ELF-1 (cell line): ENCODE measurements at places on chromosomes 7 and 10.

GRCh38 chr7:143008007-143008901 lies 18.7 kb downstream of the OR9A2 start:
- peak; percentile 91 for DNase-seq

DNA sequence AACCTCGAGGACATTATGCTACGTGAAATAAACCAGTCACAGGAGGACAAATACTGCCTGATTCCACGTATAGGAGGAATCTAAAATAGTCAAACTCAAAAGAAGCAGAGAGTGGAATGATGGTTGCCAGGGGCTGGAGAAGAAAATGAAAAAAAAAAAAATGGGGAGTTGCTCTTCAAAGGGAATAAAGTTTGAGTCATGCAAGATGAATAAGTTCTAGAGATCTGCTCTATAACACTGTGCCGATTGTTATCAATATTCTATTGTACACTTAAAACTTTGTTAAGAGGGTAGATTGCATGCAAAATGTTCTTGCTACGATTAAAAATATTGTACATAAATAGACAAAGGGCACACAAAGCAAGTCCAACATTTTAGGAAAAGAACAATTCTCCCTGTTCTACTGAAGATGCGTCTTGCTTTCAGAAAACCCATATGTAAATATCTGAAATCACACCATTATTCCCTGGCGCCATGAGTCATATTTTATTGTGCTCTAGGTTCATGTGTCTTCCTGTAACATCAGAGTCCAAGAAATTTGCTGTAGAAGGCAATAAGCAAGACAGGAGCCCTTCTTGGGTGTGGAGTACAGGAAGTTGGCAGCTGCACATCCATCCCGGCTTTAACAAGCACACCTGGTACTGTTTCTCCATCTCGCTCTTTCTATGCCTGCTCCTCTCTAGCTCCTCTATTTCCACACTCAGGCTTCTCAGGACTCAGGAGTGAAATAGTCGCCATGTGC lies 145.9 kb downstream of the GFRA1 start:
- no peak for DNase-seq

- no peak for DNase-seq
These were observed 1.1 kb upstream of the STK32C start for GRCh38 chr10:132308587-132309470.

DNA sequence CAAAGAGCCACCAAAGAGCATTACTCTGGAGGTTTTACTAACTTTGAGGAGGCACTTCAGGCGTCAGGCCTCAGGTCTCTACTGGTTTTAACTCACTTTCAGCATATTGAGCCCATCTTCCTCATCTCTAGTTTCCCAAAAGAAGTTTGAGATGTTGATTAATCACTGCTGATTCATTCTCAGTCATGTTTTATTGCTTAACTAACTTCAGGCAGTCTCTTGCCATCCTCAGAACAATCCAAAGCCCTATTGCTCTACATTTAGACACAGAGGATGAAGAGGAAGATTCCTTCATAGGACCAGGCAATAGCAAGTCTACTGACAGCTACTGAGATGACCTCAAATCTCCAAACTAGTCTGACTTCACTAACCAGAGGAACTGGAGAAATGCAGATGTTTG lies 39.1 kb upstream of the BET1 start:
- no peak for DNase-seq

GRCh38 chr7:100568896-100569844 lies 4.5 kb downstream of the SAP25 start:
- peak; percentile 87 for DNase-seq

GRCh38 chr7:11195502-11195901 lies 221.8 kb downstream of the PHF14 start:
- peak; percentile 73 for DNase-seq

DNA sequence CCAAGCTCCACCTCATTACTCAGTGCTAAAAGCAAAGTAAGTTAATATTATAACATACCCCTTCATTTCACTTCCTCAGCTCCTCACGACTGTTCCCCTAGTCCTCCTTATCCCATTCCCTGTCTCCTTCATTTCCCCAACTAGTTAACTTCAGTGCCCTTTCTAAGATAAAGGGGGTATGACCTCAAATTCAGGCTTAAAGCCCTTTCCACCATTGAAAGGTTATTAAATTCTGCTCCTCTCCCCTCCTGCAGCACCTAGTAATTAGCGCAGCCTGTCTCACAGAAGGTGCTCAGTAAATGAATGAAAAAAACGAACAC lies 1.0 kb downstream of the CRPPA start:
- DNase-seq: no peak

DNA sequence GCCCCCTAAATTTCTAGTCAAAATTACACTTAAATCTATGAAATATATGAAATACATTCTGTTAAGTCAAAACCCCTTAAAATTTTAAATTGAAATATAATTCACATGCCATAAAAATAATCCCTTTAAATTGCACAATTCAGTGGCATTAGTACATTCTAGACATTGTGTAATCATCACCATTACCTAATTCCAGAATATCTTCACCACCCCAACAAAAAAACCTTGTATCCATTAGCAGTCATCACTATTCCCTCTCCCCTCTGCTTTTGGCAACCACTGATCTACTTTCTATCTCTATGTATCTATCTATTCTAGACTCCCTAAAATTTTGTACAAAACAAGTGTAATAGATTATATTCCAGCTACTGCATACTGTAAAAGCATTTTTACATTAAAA lies 261.2 kb downstream of the GLI3 start:
- DNase-seq: no peak

- no peak for DNase-seq
These were observed 18.8 kb downstream of the SORBS1 start for GRCh38 chr10:95542330-95542729.

DNA sequence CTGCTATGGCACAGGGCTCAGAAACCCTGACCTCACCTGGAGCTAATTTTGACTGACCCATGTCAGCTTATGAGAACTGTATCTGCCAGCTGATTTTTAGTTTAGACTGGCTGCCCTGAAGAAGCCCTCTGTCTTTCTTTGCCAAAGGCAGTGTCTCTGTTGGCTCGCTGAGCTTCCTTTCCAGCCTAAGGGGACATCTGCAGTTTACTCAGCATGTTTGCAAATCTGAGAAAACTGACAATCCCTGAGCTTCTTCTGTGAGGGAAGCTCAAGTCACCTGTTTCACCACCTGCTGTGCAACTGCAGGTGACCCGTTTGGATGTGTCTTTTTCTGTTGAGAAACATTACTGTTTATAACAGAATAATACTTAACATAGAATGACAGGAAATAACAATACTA lies 46.0 kb downstream of the PRKAR2B start:
- DNase-seq: peak; percentile 27

GRCh38 chr7:91013078-91013477 lies 251.2 kb upstream of the FZD1 start:
- DNase-seq: no peak

- no peak for DNase-seq
These were observed 314.4 kb downstream of the PTPRN2 start for GRCh38 chr7:158273138-158273651.

GRCh38 chr10:70666960-70667798 lies 5.1 kb upstream of the ADAMTS14 start:
- no peak for DNase-seq

GRCh38 chr10:9305018-9305655 lies 1250.6 kb downstream of the GATA3 start:
- DNase-seq: no peak

- DNase-seq: no peak
These were observed 160.6 kb downstream of the MAGI2 start for GRCh38 chr7:79292834-79293233.

- no peak for DNase-seq
These were observed 35.6 kb downstream of the FAM171A1 start for GRCh38 chr10:15335508-15335907.

DNA sequence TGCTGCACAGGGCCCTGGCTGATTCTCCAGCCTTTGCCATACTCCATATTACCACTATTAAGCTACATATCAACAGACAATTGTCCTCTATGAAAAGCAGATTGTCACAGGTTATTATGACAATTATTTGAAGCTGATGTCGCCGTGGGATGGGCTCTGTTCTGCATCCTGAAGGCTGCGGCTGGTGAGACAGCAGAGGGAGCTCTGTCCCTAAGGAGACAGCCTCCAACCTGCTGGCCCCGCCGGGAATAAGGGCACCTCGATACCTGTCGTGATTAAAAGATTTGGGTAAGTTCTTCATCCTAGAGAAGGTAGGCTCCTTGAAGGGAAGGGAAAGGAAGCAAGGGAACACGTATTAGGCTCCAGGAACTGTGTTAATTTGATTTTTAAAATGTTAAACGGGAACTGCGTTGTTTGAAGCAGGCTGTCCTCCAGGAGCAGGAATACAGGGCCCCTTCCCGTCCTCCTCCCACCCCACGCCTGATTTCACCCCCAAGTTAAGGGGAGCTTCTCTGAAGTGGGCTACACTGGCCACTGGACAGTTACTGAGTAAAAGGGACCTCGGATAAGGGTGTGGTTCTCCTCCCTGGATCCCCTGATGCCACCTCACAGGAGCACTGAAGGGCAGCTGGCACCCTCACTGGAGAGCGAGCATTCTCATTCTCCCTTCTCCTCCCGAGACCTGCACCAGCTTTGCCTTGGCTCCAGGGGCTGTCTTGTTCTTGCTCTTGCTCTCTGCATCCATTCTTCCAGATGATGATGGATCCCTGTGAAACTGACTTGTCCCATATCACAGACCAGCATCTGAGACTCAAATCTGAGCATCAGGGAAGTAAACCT lies 11.8 kb upstream of the TIAL1 start:
- DNase-seq: peak; percentile 42

DNA sequence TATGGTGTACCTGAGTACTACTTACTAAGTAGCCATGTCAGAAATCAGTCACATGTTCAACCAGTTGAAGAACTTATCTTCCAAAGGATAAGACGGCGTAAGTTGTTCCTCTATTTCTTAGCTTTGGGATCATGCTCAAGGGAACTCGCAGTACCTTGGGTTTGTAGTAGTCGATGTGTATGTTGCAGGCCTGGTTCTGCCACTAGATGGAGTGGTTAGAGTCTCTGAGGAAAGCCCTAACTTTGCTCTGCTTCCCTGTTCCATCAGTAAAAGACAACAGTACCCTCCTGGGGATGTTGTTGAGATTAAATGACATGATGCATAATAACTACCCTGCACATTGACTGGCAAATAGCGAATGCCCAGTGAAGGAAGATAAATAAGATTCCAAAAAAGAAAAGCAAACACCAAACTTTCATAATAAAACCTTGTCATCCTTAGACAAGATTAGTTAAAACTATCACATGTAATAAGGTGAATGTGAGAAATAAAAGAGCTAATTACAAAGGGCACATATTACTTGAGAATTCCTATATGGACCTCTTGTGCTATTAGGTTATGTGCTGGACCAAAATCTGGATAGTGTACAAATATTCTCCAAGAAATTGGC lies 165.9 kb downstream of the ABCA13 start:
- DNase-seq: peak; percentile 47

DNA sequence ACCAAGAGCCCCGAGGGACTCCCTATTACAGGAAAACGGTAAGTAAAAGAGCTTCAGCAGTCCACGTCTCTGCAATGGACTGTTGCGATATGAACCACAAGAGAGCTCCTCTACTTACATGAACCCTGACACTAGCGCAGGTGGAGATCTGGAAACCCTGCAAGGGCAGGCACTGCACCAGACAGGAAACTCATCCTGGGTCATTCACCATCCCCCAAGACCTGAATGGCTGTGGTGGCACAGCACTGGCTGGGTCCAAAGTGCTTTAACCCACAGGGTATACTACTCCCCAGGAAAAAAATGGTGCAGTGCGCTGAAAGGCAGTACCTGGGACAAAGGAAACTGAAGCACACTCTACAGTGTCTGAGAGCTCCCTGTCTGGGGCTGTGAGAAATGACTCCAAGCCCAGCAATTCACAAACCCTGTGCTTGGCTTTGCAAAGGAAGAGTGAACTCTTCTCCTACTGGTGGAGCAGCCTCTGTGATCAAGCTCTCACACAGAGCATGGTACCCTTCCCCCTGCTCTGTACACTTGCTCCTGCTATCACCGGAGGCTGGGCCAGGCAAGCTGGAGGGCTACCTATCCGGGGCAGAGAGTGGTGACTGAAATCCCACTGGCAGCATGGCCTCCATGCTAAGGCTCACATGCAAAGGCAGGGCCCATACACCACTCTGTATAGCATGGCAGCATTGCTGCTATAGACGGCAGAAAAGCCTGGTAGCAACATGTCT lies 44.9 kb downstream of the HIBADH start:
- no peak for DNase-seq

DNA sequence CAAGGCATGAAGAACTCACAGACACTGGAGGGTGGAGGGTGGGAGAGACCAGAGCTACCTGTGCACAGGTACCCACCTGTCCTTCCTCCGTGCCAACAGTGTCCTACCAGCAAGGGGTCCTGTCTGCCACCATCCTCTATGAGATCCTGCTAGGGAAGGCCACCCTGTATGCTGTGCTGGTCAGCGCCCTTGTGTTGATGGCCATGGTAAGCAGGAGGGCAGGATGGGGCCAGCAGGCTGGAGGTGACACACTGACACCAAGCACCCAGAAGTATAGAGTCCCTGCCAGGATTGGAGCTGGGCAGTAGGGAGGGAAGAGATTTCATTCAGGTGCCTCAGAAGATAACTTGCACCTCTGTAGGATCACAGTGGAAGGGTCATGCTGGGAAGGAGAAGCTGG lies 21.8 kb downstream of the PRSS2 start:
- DNase-seq: no peak

GRCh38 chr10:60043561-60044241 lies 137.3 kb upstream of the CCDC6 start:
- no peak for DNase-seq

GRCh38 chr7:134351424-134351823 lies 34.7 kb upstream of the SLC35B4 start:
- no peak for DNase-seq

GRCh38 chr10:63027531-63027930 lies 105.6 kb upstream of the NRBF2 start:
- DNase-seq: no peak

DNA sequence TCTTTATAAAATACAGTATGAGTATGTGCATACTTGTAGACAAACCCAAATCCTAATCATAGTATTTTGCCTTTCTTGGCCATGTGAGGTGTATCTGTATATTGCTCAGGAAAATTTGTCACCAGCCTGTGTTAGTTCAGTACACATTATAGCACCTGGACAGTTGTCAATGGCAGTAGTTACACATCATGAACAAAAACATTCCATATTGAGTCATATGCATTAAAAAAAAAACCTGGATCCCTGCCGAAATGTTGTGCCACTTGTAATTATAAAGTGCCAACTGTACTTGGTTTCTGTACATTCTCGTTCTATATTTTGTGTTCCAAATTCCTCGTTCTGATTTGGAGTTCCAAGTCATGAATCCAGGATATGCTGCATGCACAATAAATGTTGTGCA lies 410.4 kb downstream of the INHBA start:
- DNase-seq: no peak
